ENCODE measurements at places on chromosomes 3 and 15.

DNA sequence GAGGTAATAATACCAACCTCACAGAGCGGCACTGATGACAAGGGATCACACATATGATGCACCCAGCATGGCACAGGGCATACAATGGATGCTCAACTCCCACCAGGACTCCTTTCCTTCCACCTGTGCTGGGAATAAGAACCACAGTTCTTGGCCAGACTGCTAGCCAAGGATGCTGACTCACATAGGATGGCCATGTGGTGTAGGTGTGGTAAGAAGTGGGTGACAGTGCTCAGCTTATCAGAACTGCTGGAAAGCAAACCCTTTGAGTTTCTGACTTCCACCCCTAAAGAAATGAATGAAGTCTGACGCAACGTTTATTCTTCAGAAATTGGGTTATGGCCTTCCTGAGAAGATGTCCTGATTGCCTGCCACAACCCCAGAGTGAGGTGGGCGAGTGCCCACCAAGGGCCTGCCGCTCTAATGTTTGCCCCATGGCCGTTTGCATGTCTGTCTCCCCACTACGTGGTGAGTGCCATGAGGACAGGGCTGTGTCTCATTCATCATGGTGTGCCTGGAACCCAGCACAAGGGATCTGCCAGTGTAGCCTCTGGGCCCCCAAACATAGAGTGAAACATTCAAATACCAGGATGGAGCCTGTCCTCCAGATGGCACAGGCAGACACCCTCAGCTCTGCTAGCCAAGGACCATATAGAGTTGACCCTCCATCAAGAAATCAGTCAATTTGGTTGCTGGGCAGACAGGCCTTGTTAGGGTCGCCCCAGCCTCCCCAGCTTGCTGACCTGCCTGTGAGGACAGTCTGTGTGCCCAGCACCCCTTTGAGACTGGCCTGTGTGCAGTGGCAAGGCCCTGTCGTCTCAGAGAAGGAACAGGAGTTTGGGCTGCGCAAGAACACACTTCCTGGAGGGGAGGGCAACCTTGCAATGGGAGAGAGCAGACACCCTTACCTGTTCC, 57.6 kb upstream of the SLCO2A1 start:
- no peak overlapping the region for H3K4me3 ChIP-seq
- H3K27me3 ChIP-seq, result no peaks in the 10 kb centered on the region
- H3K27ac ChIP-seq, result no peak overlapping the region
- H3K4me1 ChIP-seq, result peaks cover 5% of the 10 kb centered on the region
- H3K36me3 ChIP-seq, result no peaks in the 10 kb centered on the region
- DNase-seq, result peak; percentile 36

- DNase-seq, result no peak
- H3K4me1 ChIP-seq, result no peaks in the 10 kb centered on the region
- no peaks in the 10 kb centered on the region for H3K27me3 ChIP-seq
- no peaks in the 10 kb centered on the region for H3K36me3 ChIP-seq
- H3K4me3 ChIP-seq, result no peak overlapping the region
These were observed 39.4 kb downstream of the CD200 start for GRCh38 chr3:112372396-112372795.

DNA sequence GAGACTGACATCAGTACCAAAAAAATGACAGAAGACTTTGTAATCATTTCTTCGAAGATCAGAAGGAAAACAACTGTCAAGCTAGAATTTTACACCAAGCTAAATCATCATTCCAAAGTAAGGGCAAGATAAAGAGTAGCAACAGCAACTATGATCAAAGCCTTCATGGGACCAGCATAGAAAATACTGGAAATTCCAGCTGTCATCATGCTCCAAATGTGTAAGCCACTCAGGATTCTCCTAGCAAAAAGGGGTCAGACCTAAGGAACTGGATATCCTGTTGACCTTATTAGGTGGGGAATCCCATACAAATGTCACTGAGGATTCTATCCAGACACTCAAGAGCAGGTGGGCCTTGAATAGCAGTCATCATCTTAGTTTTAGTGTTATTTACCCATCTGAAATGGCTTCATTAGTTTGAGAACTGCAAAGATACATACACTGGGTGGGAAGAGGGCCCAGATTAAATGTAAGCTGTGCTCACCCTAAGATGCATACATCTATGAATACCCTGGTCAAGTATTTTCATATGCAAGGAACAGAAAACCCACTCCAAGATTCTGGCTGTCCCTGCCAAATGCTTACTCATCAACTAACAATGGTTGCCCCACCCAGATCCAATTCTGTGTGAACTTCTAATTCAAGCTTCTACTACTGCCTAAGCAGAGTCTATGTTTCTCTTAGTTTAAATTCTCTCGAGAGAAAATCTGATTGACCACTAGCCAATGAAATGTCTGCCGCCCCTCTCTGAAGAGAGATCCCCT, 33.5 kb downstream of the CLDN18 start:
- H3K27me3 ChIP-seq, result no peaks in the 10 kb centered on the region
- peaks cover 19% of the 10 kb centered on the region for H3K4me1 ChIP-seq
- peak overlapping the region; percentile 83 for H3K27ac ChIP-seq

DNA sequence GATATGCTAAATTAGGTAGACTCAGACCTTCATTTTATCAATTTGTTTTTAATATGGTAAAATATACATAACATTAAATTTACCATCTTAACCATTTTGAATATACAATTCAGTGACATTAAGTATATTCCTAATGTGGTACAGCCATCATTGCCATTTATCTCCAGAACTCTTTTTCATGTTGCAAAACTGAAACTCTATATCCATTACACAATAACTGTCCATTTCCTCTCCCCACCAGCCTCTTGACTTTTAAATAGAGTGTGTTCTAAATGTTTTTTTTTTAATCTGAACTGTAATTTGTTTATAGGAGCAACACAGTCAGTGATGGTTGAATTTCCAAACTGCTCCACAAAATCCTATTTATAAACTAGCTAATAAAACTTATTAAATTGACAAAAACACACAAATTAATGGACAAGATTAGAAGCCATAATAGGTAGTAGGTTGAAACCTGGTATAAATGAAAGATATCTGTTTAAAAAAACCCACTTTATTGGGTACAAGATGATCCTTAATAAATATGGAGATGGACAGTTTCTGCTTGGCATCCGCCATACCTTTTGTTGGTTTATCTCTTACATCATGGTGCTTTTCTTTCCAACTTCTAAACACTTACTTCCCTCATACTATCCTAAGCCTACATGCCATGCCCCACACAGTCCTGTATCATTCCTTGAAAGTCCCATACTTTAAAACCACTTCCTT, 142.4 kb downstream of the ZPLD1 start:
- H3K4me1 ChIP-seq, result no peaks in the 10 kb centered on the region
- no peak overlapping the region for H3K27ac ChIP-seq
- H3K36me3 ChIP-seq, result no peaks in the 10 kb centered on the region
- no peaks in the 10 kb centered on the region for H3K27me3 ChIP-seq
- H3K4me3 ChIP-seq, result no peak overlapping the region
- no peak for DNase-seq

DNA sequence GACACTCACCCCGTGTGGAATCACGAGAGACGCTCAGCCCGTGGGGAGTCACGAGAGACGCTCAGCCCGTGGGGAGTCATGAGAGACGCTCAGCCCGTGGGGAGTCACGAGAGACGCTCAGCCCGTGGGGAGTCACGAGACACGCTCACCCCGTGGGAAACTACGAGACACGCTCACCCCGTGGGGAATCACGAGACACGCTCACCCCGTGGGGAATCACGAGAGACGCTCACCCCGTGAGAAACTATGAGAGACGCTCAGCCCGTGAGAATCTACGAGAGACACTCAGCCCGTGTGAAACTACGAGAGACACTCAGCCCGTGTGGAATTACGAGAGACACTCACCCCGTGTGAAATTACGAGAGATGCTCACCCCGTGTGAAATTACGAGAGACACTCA, 49.8 kb downstream of the ADAMTS17 start:
- no peaks in the 10 kb centered on the region for H3K27me3 ChIP-seq
- no peaks in the 10 kb centered on the region for H3K36me3 ChIP-seq
- no peaks in the 10 kb centered on the region for H3K4me1 ChIP-seq
- no peak overlapping the region for H3K27ac ChIP-seq
- no peak overlapping the region for H3K4me3 ChIP-seq
- no peak for DNase-seq

DNA sequence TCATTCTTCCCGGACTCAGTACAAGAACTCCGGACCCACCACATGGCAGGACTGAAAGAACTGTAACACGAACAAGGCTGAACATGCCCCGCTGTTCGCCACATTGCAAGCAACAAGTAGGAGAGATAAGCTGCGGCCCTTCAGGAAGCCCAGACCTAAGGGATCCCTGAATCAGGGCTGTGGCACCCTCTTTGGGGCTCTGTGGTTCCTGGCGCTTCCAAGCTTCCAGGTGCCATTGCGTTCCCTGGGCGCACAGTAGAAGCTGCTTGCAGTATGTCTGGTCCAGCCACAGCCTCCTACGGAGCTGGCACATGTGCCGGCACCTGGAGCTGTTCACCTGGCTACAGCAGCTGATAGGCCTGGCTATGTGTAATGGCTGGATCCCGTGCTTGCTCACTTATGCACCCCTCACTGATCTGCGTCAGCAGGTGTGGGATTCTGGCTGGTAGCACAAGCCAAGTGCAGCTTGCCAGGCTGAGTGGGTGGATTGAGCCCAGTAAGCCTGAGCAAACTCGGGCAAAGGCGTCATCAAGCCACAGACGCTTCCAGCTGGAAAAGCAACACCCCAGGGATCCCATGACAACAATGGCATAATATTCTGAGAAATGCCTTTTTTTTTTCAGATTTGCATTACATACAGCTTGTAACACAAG, 748.6 kb upstream of the GBE1 start:
- H3K36me3 ChIP-seq, result no peaks in the 10 kb centered on the region
- H3K27ac ChIP-seq, result no peak overlapping the region
- no peak overlapping the region for H3K4me3 ChIP-seq
- DNase-seq, result no peak
- no peaks in the 10 kb centered on the region for H3K4me1 ChIP-seq

DNA sequence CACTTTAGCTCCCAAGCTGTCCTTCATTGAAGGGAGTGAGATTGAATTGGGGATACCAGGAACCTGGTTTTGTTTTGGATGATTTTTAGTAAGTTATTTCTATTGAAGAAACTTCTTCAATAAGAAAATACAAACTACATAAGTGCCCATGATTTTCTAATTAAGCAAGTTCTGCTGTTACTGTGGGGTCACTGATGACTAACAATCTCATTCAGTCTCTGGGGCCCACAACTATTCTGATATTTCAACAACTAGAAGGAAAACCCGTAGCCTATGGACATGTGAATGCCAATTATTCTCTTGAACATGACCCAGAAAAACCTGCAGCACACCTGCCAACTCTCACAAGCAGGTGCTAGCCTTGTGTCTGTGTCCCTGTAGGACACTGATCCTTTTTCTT, 184.6 kb downstream of the DCLK3 start:
- H3K4me1 ChIP-seq, result no peaks in the 10 kb centered on the region
- no peaks in the 10 kb centered on the region for H3K36me3 ChIP-seq
- no peak overlapping the region for H3K4me3 ChIP-seq
- DNase-seq, result no peak
- no peaks in the 10 kb centered on the region for H3K27me3 ChIP-seq
- no peak overlapping the region for H3K27ac ChIP-seq

- DNase-seq, result no peak
- H3K4me1 ChIP-seq, result no peaks in the 10 kb centered on the region
- no peak overlapping the region for H3K27ac ChIP-seq
- H3K27me3 ChIP-seq, result peaks cover 4% of the 10 kb centered on the region
These were observed 80.9 kb upstream of the TOPAZ1 start for GRCh38 chr3:44160818-44161217.

DNA sequence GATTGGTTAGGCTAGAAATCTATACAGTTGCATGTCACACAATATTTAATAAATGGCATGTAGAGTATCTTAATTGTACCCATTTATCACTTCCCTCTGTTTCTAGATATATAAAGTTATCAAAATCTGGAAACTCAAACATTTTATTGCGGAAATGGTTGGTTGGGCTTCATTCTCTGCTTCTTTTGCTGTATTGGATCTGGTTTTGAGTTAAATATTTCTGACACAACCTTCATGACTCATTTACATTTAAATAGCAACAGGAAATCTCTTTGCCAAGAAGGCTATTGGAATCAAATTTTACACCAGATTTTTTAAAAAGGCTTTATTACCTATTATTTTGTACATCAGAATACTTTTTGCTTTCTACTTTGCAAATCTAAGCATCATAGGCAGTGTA, 153.8 kb downstream of the EBLN2 start:
- no peaks in the 10 kb centered on the region for H3K27me3 ChIP-seq
- no peaks in the 10 kb centered on the region for H3K4me1 ChIP-seq
- no peak overlapping the region for H3K27ac ChIP-seq
- peak; percentile 57 for DNase-seq
- H3K4me3 ChIP-seq, result no peak overlapping the region

DNA sequence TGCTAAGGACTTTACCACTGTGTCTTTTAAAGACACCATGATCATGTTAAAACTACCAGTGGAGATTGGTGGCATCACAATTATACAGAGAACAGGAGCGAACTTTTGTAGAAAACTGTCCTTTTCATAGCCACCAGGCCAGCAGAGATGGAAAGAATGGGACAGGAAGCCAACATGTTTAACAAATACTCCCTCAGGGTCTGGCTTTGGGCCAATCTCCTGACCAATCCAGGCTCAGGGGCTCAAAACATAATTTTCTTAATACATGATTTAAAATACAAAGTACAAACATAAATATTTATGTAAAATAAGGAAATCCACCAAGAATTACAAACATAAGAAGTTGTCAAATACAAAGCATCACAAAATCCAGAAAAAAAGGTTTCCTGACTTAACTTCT, 266.0 kb downstream of the VPS13C start:
- no peaks in the 10 kb centered on the region for H3K27me3 ChIP-seq
- H3K4me1 ChIP-seq, result peaks cover 2% of the 10 kb centered on the region
- no peak overlapping the region for H3K4me3 ChIP-seq
- H3K27ac ChIP-seq, result no peak overlapping the region
- DNase-seq, result peak; percentile 67
- H3K36me3 ChIP-seq, result no peaks in the 10 kb centered on the region

DNA sequence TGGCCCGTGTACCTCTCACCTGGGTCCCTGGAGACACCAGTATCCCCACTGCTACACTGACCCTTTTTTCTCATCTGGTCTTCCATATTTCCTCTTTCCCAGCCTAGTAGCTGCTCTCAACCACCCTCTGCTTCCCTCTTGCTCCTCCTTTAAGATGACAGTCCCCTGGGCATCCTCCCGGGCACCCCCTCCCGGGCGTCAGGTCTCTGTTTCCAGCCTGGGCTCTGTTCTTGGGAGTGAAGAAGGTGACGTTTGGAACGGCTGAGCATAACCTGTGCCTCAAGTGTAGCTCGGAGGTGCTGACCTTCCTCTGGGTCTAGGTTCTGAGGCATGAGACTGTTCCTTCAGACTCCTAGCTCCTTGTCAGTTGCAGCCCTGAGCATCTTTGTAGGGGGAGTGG, 101.2 kb downstream of the VGLL4 start:
- H3K4me1 ChIP-seq, result no peaks in the 10 kb centered on the region
- no peaks in the 10 kb centered on the region for H3K27me3 ChIP-seq
- H3K4me3 ChIP-seq, result no peak overlapping the region
- no peaks in the 10 kb centered on the region for H3K36me3 ChIP-seq
- no peak for DNase-seq
- H3K27ac ChIP-seq, result no peak overlapping the region

GRCh38 chr3:170358042-170359010, 811 bp downstream of the SKIL start:
- H3K27ac ChIP-seq, result peak overlapping the region; percentile 92
- peak; percentile 52 for DNase-seq
- no peaks in the 10 kb centered on the region for H3K27me3 ChIP-seq
- peaks cover 3% of the 10 kb centered on the region for H3K4me1 ChIP-seq
